ENCODE measurements at places on chromosomes 5 and 9.

- no peak for DNase-seq
Observed at GRCh38 chr5:171639966-171640365, 145.7 kb upstream of the SMIM23 start.

DNA sequence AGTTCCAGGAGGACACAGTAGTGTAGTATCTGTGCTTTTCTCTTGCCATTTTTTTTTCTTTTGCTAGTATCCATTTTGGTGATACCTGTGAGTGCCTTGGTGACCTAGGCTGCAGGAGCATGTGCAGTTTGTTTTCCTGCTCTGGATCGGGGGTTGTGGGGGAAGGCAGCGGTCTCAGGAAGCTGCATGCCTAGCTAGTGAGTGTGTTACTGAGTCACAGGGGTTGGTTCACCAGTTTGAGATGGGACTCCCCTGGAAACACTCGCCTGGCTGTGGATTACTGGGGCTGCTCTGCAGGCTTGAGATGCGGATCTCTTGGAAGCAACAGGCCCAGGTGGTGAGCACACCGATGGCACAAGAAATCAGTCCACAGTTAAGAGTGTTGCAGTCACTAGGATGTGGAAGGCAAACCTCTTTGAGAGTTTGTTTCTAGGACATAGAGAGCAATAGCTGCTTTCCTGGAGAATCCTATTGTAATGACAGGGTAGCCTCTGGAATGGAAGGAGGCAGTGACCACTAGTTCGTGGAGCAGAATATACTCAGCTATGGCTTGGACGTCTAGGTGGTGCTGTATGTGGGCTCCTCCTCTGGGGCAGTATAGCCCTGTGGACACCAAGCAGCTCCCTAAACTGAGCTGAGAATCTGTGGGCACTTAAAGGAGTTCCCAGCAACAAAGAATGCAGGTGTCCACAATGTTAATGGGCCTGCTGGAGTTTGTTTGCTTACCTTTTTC lies 20.0 kb upstream of the SPATA31E1 start:
- DNase-seq: peak; percentile 85

DNA sequence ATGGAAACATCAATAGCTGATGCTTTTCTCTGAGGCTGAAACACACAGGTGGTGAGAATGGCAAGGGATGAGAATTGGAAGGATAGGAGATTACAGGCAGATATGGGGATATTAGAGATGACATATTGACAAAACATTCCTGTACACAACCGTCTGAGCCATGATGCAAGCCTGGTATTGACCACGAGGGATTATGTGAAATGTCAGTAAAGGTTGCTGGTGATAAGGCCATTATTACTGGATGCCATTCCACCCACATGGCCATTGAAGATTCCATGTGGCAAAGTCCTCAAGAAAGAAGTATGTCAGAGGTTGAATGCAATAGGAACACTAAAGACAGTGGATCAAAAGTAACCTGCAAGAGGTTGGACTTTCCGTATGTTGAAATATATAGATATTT lies 15.7 kb downstream of the GRAMD2B start:
- peak; percentile 27 for DNase-seq

DNA sequence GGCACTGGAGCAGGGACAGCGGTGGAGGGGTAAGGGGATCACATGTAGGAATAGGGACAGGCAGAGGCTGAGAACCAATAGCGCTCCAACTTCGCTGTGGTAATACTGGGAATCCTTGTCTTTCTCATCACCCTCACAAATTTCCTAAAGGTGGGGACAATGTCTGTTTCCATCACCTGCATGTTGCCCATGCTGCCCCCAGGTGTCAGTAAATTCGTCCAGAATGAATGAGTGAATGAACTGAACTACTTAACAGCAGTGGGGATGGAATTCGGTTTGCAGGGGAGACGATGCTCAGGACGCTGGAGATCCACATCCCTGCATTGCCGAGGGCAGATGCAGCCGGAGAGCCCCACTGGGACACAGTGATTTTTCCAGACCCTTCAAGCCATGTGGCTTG lies 129.9 kb downstream of the PDZD2 start:
- DNase-seq: no peak

DNA sequence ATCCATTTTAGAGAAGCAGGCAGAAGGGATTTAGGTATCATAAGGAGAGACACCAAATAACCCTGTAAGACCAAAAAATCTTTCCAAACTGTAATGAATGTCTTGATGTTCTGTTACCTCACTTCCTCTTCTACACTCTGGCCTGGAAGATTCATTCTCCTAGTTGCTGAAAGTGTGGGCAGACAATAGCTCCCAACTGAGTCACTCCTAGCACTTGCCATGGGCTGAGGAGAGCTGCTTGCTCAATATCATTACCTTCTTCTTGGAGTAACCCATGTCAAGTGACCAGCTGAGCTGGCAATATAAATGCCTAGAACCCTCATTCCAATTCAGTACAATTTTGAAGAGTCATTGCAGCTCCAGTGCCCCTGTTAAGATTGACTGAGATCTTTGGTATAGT lies 1985.5 kb upstream of the CDH6 start:
- no peak for DNase-seq

DNA sequence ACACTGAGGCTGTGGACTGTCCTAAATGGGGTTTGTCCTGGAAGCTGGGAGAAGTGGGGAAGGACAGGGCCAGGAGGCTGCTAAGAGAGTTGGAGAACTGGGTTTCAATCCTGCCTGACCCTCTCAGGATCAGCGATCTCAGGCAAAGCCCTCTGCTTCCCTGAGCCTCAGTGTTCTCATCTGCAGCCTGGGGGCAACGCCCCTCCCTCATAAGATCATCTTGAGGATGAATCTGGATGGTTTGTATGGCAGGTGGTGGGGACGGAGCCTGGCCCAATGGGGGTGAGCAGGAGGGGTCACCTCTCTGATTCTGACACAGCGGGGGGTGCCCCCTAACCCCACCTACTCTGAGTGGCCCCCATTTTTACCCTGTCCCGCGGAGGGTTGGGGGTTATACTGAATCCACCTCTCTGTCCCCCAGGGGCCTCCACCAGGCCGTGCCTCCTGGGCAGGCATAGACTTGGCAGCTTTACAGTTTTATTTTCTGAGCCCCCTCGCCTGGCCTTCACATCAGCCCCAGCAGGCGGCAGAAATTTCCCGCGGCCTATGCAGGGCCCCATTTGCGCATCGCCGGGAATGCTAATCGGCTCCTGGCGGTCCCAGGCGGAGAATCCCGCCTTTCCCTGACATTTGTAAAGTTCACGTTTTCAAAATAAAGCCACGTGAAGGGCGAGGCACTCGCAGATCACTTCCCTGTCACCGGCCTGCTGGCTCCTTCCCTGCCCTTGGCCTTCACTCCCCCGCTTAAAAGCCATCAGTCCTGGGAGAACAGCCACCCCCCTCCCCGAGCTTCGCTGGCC lies 17.8 kb upstream of the LAMC3 start:
- no peak for DNase-seq

DNA sequence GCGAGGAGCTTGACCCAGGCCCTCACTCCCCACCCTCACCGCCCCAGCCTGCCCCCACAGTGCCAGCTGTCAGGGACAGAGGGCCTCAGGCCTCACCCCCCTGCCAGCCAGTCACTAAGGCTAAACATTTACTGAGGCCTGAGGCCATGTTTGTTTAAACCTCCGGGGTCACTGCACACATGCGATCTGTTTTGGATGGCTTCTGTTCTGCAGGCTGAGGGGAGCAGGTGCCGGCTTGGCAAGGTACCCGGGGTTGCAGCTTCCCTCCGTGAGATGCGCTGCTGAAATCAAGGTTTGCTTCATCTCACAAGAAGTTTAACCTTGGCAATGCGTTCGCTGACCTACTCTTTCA lies 103.3 kb upstream of the BOD1 start:
- DNase-seq: no peak

DNA sequence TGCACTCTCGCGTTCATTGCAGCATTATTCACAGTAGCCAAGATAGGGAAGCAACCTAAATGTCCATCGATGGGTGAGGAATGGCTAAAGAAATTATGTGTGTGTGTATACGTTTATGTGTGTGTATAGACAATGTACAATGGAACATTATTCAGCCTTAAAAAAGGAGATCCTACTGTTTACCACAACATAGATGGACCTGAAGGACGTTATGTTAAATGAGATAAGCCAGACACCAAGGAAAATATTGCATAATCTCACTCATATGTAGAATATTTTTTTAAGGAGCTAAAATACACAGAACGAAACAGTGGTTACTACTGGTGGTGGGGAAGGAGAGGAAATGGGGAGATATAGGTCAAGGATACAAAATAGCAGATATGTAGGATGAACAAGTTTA lies 2.4 kb downstream of the KIF2A start:
- DNase-seq: no peak

DNA sequence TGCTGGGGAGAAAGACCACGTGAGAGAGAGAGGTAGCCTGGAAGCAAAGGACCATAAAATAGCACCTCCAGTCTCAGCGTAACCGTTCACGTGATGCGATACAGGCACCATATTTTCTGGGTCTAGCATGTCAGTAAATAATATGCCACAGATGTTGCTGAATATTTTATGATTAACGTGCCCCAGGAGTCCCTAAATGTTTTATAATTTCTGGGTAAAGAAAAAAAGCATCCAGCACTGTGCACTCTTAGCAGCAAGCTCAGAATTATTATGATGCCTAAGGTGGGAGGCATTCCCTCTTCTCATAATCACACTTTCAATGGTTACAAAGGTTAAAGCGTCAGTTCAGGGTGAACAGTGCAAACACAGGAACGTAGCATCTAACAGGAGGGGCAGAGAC lies 121.8 kb downstream of the CAVIN4 start:
- DNase-seq: no peak

- peak; percentile 79 for DNase-seq
Observed at GRCh38 chr5:138461343-138462125, 3.7 kb upstream of the EGR1 start.
